ENCODE measurements at places on chromosomes 12 and 14.

DNA sequence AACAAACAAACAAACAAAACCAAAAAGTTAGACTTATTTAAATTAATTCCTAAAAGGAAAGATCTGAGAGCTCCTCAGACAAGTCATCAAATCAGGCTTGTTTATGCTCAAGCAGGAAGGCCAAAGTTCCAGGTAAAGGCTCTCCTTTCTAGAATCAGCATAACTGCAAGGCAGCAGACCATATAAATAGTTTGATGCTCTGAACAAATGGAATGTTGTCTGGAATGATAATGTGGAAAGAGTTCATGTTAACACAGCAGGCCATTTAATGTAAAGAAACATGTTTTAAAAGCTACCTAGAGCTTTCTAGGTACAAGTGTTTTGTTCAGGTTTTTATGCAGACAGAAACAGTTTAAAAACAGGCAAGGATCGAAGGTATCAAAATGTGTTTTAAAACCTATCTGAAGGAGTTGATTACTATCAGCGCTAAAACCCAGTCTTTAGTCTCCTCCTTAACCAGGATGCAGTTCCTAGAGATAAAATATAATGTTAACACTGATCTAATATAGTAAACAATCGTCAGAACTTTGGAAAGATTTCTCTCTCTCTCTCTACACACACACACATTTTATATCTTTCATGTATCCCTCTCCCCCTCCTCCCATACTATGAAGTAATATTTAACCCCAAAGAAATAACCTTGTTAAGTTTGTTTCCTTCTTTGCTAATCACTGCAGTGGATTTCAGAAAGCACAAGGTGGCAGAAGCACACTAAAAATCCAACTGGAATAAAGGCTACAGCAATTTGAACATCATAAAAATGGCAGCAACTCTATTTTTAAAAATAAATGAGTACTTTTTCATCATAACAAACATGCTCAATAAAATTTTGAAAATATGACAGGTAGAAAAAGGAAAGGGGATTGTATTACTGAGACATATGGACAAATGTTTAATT lies 135.5 kb downstream of the PAWR start:
- no peak for DNase-seq

DNA sequence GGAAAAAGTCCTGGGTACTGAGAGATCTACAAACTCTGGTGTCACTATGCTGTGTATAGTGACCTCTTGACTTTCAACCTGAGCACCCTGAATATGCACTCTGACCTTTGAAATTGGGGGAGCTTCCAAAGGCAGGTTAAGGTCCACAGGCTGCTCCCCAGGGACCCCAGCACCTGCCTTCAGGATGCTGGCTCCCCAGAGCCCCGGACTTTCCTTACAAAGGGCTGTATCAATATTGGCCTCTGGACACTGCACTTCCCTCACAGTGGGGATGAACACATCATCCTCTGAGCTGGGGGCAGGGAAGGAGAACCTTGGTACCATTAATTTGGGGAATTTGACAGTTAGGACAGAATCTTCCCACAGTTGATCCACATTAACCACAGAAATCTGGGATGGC lies 14.3 kb downstream of the PLD4 start:
- DNase-seq = no peak

DNA sequence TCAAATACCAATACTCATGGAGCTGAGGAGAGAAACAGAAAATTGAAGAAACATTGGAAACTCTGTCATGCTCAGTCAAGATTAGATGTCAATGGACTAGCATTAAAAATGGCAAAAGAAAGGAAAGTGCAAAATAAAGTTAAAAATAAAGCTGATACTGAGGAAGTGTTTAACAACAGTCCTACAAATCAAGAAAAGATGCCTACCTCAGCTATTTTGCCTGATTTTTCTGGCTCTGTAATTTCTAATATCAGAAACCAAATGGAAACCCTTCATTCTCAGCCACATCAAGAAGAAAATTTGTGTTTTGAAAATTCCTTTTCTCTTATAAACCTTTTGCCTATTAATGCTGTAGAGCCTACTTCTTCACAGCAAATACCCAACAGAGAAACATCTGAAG lies 40.5 kb downstream of the METTL25 start:
- DNase-seq = no peak

DNA sequence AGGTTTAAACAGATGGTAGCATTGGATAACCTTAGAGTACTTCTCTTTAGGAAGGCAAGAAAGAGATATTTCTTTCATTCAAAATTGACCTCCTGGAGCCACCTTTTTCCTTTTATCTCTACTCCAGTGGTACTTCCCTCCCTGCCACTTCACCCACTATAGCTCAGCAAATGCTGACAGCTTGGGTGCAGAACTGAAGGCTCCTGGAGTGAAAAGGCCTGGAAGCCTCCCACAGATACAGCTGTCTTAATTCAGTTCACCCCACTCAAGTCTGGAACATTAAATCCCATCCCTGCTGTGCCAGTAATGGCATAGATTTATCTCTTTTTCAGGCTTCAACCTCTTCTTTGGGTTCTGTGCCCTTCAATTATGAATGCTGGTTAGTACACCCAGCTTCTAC lies 140.3 kb downstream of the NEDD1 start:
- no peak for DNase-seq

- DNase-seq = no peak
Observed at GRCh38 chr14:68598621-68599447, 194.0 kb downstream of the ZFP36L1 start.

GRCh38 chr12:109731806-109732205 lies 18.2 kb downstream of the FAM222A start:
- no peak for DNase-seq

All from NCI-H510A (cell line).